ENCODE measurements at places on chromosomes 1 and 21. TPM values are rescaled to one million over a fixed set of nuclear protein-coding genes. Genes with fewer than 3 reads are reported as not detected.

Gene EDN2
- not detected for total RNA-seq

Gene PLA2G5
- total RNA-seq, result 0.36 TPM

- peak; percentile 80 for DNase-seq
Observed at GRCh38 chr1:172321451-172321850, 99.0 kb upstream of the C1orf105 start.

- DNase-seq, result no peak
Observed at GRCh38 chr21:42843056-42843455, 36.3 kb downstream of the WDR4 start.

DNA sequence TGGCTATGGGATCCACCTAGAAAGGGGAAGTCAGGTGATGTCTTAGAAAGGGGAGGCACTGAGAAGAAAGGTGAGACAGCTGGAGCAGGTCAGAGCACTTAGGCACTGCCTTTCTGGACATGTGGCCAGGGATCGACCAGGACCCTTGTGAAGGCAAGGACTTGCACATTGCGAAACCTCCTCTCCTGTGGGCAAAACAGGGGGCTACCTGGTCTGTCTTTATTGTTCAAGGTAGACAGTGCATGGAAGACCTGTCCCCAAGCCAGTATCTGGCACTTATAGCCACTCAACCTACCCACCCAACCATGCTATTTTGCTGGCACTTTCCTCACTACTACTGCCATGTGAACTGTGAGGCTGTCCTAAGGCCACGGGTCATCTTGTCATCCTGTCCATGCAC, 67.2 kb downstream of the NAV1 start:
- DNase-seq, result no peak

DNA sequence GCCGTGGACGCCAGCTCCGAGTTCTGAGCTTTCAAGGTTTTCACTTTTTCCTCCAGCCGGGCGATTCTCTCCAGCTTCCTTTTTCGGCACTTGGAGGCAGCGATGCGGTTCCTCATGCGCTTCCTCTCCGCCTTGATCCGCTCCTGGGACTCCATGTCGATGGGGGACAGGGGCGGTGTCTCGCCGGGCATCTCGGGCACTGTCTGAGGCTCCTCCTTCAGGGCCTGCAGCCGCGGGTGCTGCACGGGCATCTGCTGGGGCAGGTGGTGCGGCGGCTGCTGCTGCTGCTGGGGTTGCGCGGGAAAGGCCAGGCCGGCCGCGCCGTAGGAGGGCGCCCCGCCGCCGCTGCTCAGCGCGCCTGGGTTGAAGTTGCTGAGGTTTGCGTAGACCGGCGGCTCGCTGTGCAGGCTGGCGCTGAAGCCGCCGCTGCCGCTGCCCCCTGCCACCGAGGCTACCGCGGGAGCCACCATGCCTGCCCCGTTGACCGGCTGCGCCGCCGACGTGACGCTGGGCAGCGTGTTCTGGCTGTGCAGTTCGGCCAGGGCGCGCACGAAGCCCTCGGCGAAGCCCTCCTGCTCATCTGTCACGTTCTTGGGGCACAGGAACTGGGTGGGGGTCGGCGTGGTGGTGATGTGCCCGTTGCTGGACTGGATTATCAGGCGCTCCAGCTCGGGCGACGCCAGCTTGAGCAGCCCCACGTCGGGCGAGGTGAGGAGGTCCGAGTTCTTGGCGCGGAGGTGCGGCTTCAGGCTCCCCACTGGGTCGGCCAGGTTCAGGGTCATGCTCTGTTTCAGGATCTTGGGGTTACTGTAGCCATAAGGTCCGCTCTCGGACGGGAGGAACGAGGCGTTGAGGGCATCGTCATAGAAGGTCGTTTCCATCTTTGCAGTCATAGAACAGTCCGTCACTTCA, 1.4 kb downstream of the JUN start:
- peak; percentile 41 for DNase-seq

- DNase-seq, result no peak
Observed at GRCh38 chr1:50521703-50522102, 98.5 kb upstream of the DMRTA2 start.

Data from fibroblast of the aortic adventitia (primary cell).